ENCODE measurements at places on chromosomes 7 and 10. TPM values are rescaled to one million over a fixed set of nuclear protein-coding genes. Genes with fewer than 3 reads are reported as not detected.

SLC18A3 gene
- total RNA-seq, result 4.6 TPM

TAS2R4 gene
- total RNA-seq, result 1.1 TPM

CLIP2 gene
- total RNA-seq, result 31.4 TPM

DNA sequence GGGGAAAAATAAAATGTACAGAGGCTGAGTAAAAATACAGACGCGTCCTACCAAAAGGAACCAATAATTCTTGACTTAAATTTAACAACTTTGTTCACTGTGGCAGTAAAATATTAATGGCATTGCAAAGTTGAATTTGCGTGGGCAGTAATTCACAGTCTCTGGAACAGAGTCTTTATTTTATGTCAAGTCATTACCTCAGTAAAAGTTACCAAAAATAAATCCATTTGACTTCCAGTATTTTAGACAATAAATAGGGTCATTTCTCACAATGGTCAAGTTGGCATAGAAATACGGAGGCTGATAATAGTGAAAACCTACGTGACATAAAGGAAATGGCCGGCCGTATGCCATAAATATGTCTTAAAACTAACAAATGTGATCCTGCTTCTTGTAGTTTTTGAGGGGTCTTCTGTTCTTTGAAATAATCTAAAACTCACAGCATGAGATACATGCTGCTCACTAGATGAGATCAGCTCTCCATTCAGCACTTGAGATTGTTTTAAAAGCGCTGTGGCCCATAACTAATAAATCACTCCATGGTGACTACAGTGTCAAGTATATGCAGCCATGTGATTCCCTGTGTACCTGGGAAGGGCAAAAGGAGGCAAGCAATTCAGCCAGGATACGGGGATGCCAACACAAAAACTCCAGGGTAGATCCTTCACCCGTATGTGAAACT is 75.3 kb downstream of the DOCK4 start:
- no peak for DNase-seq

DNA sequence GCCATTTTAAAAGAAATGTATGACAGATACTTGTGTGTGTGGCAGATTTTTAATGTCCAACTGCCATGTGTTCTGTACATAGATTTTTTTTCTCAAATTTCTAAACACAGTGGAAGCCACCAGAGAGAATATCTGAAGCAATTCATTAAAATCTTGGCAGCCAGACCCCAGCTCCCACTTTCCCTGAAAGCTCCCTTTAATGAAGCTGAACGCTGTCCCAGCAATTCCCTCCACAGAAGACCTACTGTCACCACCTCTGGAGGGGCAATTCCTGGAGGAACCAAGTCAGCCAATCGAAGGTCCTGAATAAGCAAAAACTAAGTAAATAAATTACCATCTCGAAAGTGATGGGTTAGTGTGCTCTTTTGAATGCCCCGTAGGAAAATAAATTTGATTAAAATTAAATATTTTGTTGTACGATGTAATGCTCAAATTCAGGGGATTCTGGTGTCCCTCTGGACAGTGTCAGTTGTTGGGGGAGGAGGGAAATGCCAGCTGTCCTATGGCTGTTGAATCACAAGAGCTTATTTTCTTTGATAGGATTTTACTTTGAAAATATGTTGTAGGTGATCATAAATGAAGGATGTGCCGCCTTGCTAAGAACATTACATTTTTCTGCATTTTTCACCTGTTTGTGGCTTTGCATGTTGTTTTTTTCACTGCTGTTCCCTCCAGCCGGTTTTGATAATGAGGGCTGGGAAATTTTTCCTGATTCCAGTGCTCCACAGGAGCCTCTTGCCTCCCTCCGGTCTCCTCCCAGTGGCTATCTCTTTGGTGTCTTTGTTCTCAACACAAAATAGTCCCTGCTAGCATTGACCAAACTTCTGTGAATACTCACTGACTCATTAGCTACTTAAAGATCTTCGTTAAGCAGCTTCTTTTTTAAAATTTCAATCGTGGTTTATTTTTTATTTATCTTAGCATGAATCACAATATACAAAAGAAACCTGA is 9.2 kb upstream of the GSAP start:
- DNase-seq, result peak; percentile 83

DNA sequence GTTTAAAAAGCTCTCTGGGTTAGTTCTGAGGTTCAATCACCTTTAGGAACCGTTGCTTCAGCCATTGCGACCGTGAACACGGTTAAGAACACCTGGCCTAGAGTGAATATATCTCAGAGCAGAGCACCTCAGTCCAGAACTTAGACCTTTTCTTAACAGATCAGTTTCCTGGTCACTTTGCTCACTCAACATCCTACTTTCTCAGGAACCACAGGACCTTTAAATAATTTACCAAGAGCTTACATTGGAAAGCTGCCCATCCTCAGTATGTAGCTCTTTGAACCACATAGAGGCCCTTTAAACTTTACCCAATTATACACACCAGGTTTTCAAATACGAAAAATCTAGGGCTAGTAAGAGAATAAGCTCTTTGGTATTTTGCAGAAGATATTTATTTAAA is 153.2 kb downstream of the NRBF2 start:
- peak; percentile 63 for DNase-seq

- DNase-seq, result peak; percentile 11
These were observed 391.9 kb upstream of the LRGUK start for GRCh38 chr7:133735222-133735621.

DNA sequence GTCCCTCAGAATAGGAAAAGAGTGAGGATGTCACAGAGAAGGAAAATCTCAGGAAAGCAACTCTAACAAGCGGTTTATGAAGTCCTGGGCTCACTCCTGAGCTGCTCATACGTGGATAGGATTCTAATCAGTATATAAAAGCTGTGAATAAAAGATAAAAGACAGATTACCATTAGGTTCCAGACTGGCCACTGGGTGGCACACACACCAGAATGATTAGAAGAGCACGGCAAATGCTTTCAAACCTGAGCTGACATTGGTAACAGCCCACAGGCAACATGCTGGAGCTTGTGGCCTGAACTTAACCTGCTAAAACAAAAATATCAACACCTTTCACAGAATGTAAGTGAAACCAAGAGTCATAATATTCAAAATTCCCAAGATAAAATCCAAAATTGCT is 370.8 kb downstream of the GRID1 start:
- DNase-seq, result no peak

- no peak for DNase-seq
These were observed 406.7 kb downstream of the PARD3 start for GRCh38 chr10:34408381-34408780.
